Hindlimb muscle (tissue), 1 donor: ENCODE measurements at places on chromosomes 3 and 15.

- DNase-seq: no peak
Measured at GRCh38 chr3:113436809-113437208, 4.5 kb downstream of the CFAP44 start.

- no peak for DNase-seq
Measured at GRCh38 chr15:92448370-92448769, 54.7 kb downstream of the ST8SIA2 start.

DNA sequence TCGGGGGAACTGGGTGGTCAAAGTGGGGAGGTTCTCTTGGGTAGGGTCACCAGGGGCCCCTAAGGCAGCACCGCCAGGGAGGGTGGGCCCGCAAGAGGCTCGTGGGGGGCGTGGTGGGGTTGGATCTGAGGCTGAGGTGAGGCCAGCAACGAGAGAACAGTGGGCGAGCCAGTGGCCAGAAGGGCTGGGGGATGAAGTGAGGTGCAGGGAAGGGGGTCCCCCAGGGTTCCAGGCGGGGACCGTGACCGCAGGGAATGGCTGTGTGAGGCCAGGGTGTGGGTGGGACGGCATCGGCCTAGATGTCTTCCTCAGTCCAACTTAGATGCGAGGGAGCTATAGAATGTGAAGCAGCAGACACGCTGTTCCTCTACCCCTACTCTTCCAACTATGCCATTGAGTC, 78.2 kb downstream of the SNRK start:
- no peak for DNase-seq

DNA sequence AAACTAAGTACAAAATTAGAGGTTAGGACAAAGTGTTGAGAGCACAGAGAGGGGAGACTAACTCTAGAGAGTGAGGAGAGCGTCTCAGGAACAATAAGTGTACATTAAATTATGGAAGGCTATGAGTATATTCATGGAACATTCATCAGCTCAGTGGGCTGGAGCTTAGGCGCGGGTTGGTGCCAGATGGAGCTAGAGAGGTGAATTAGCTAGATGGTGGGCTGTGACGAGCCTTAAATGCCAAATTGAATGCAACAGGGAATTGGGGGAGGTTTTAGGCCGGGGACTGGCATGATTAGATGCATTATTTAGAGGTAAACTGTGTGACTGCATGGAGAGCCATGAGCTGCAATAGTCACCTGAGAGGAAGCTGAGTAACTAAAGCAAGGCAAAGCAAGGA, 97.1 kb downstream of the TMEM108 start:
- DNase-seq: no peak

DNA sequence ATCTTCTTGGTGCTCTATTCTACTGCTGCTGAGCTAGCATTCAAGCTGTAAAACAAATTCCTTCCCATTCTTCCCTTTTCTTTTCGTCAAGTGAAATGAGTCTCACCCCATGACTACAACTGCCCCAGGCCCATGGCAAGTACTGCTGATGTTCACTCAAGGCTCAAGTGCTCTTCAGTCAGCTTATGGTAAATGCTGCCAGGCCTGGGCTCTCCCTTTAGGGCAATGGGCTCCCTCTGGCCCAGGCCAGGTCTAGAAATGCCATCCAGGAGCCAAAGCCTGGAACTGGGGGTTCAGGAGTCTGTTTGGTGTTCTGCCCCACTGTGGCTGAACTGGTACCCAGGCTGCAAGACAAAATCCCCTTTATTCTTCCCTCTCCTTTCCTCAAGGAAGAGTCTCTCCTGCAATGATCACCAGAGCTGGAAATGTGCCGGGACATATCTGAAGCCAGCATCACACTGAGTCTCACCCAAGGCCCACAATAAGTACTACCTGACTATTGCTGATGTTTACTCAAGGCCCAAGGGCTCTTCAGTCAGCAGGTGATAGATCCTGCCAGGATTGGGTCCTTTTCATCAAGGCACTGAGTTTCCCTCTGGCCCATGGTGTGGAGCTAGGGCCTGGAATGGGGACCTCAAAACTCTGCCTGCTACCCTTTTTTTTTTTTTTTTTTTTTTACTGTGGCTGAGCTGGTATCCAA, 205.0 kb upstream of the STAC start:
- no peak for DNase-seq

DNA sequence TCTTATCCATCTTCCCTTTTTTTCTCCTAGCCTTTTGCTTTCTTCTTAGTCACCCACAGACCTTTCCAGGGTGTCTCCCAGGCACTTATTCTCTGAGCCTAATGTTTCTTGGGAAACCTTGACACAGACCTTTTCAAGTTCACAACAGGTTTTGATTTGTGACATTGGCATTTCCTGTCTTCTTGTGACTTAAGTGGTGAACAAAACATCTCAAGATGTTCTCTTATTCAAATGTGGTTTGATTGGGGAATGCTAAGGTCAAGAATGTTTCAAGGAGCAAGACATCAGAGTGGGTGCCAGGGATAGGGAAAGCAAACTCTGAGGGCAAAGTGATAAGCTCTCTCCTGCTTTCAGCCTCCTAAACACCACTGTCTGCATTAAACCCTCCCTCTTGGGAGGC, 68.2 kb upstream of the GSK3B start:
- no peak for DNase-seq

DNA sequence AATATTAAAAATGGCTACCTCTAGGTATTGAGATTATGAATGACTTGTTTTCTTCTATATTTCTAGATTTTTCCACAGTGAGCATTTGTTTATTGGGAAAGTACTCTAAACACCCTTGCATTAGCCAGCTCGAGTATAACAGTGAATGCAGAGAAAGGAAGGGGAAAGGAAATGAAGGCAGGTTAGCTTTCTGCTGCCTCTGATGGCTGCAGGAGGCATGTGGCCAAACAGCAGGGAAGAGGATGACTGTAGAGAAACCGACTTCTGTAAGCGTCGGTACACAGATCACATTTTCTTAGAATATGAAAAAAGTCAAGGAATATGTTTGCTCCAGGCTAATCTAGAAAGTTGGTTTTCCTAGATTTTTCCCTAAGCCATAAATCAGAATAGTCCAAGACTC, 19.8 kb downstream of the GNB5 start:
- no peak for DNase-seq

- DNase-seq: no peak
Measured at GRCh38 chr3:150760431-150761200, 2.4 kb downstream of the SIAH2 start.

DNA sequence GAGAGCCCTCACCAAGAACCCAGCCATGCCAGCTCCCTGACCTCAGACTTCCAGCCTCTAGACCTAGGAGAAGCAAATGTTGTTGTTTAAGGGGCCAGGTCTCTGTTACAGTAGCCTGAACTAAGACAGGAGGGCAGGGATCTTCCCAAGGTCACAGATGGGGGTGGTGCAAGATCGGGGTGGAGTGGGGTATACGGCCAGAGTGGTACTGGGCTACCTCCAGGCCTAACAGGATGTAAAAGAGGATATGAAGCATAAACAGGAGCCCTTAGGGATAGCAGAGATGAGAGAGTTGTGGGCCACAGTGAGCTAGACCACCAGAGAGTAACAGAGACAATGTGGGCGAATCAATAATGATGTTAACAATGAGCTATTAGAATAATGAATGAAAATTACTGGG, 82.9 kb downstream of the TOP2B start:
- DNase-seq: no peak

DNA sequence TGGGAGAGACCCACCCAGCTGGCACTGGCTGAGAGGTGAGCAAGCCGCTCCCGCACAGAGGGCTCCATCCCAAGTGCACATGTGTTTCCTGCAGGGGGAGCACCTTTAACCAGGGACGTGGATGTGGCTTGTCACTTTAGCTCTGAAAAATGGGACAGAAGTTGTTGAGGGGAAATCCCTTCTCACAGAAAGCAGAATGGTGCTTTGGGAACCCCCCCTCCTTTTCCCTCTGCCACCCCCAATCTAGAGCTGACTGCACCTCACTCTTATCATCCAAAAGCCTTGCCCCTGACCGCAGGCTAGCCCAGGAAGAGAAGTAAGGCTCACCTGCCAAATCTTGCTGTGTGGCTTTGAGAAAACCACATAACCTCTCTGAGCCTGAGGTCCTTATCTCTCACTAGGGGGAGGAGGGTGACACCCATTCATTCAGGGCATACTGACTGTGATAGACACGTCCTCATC, 77.9 kb downstream of the RPN1 start:
- no peak for DNase-seq

- no peak for DNase-seq
Measured at GRCh38 chr3:144128108-144128892, 156.7 kb downstream of the DIPK2A start.

DNA sequence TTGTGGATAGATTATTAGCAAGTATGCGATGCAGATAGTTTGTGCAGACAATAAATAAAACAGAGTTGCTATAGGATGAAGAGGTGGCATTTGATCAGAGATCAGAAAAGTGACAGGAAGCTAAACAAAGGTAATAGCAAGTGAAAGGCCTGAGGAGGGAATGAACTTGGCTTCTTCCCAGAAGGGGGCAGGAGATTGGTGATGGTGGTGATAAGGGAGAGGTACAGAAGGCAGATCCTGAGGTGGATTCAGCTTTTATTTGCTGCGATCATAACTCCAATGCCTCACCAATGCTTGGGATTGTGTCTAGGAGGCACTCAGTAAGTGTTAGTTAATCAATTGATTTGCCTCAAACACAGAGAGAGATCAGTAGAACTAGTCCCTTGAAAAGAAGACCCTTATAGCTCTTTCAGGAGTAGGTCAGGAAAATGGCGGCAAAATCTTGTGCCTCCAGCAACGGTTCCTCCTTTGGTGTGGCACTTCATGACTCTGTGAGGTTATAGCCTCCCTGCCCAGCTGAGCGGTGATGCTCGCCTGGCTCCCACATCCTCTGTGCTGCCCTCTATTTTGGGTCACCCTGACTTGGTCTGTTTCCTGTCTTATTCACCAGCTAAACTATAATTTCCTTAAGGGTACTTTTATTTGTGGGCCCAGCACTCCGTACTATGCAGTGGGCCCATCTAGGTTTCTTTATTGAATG, 37.5 kb downstream of the TGFBR2 start:
- no peak for DNase-seq

- no peak for DNase-seq
Measured at GRCh38 chr3:113002679-113003078, 11.9 kb downstream of the GTPBP8 start.

- DNase-seq: no peak
Measured at GRCh38 chr3:17583530-17583929, 158.9 kb downstream of the TBC1D5 start.
